ENCODE measurements at places on chromosomes 7 and 10. TPM values are rescaled to one million over a fixed set of nuclear protein-coding genes. Genes with fewer than 3 reads are reported as not detected.

The TUBB8 gene
- not detected for polyA plus RNA-seq

The GNGT1 gene
- not detected for polyA plus RNA-seq

The CDH23 gene
- not detected for polyA plus RNA-seq

The PRKCQ gene
- 20.2 TPM for polyA plus RNA-seq

The BICC1 gene
- polyA plus RNA-seq, result 0.11 TPM

The EGFR gene
- not detected for polyA plus RNA-seq

GRCh38 chr10:86343761-86344160 lies 22.8 kb downstream of the GRID1 start:
- DNase-seq, result no peak

- no peak for DNase-seq
Observed at GRCh38 chr10:52956461-52956860, 183.9 kb upstream of the MBL2 start.

- no peak for DNase-seq
Observed at GRCh38 chr10:31148951-31149350, 117.3 kb upstream of the ZNF438 start.

DNA sequence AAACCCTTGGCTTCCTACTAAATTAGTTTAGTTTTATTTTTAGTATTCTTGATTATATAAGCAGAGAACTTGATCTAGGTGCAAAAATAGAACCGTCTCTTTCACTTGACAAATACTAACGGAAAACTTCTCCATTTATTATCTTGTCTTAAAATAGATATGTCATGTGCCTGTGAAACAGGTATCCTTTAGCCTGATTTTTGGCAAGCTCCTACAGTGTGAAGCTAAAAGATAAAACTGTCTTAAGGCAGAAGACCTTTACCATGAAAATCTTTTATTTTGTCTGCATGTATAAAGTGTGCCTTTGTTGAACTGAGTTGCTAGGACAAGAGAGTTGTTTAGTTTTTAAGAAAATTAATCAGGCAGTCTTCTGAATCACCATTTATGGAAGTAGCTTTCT lies 90.6 kb downstream of the CYP51A1 start:
- no peak for DNase-seq

- DNase-seq, result no peak
Observed at GRCh38 chr7:133040178-133040577, 41.7 kb downstream of the CHCHD3 start.

GRCh38 chr10:130038019-130038555 lies 72.5 kb downstream of the C10orf143 start:
- DNase-seq, result no peak

GRCh38 chr10:75825661-75826060 lies 394.2 kb downstream of the LRMDA start:
- no peak for DNase-seq

- DNase-seq, result no peak
Observed at GRCh38 chr7:74056096-74056915, 27.3 kb upstream of the LIMK1 start.

Data from immature natural killer cell (primary cell).